ENCODE measurements at places on chromosomes 4 and X. TPM values are rescaled to one million over a fixed set of nuclear protein-coding genes. Genes with fewer than 3 reads are reported as not detected.

The CFAP97 gene
- 28.4 TPM for total RNA-seq

The GPR34 gene
- not detected for total RNA-seq

The OTOP1 gene
- total RNA-seq: 1.4 TPM

The TMEM271 gene
- 22.7 TPM for total RNA-seq

The LARP1B gene
- 16.1 TPM for total RNA-seq

The SPANXC gene
- total RNA-seq: not detected
